ENCODE measurements at places on chromosomes 1 and 21. TPM values are rescaled to one million over a fixed set of nuclear protein-coding genes. Genes with fewer than 3 reads are reported as not detected.

DNA sequence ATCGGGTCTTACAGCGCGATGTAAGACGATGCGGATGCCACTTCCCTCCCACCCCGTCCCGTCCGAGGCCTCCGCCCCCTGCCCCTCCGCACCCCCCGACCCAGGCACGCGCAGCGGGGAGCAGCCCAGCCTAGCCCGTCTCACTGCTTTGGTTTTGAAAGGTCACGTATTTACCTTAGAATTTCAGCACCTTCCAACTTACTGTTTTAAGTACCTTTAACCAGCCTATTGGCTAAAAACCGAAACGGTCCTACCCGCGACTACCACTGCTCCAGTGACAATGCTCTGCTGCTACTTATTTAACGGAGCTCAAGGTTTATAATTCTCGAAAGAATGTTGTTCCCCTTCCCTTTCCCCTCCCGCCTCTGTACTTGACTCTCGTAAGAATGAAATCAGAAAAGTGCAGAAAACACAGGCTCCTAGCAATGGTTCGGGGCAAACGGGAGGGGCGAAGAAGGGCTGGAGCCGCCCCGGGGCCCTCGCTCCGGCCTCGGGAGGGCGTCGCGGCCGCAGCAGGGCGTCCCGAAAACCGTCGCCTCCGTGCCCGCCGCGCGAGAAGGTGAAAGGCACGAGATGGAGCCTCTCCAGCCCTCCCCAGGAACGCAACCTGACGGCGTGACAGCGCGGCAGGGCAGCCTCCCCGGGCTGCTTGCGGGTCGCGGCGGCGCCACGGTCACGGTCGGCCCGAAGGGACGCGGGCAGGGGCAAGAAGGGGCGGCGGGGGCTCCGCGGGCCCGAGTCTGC lies 667 bp downstream of the TMEM50B start:
- no peak for DNase-seq

GRCh38 chr1:94617134-94617805 lies 75.7 kb upstream of the F3 start:
- DNase-seq, result no peak

GRCh38 chr1:212607913-212608391 lies 609 bp upstream of the ATF3 start:
- DNase-seq, result no peak

GRCh38 chr1:194055536-194055935 lies 869.1 kb upstream of the B3GALT2 start:
- DNase-seq, result no peak

DNA sequence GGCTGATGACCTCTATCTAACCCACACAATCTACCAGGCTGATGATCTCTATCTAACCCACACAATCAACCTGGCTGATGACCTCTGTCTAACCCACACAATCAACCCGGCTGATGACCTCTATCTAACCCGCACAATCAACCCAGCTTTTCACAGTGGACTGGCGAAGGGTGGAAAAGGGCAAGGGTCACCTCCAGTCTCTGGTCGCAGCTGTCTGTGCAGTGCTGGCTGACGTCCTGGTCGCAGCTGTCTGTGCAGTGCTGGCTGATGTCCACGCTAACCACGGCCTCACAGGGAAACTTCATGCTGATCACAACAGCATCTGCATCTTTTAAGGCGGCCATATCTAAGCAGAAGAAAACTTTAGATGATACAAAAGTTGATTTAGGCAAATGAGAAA lies 12.2 kb upstream of the CCDC27 start:
- DNase-seq, result no peak

DNA sequence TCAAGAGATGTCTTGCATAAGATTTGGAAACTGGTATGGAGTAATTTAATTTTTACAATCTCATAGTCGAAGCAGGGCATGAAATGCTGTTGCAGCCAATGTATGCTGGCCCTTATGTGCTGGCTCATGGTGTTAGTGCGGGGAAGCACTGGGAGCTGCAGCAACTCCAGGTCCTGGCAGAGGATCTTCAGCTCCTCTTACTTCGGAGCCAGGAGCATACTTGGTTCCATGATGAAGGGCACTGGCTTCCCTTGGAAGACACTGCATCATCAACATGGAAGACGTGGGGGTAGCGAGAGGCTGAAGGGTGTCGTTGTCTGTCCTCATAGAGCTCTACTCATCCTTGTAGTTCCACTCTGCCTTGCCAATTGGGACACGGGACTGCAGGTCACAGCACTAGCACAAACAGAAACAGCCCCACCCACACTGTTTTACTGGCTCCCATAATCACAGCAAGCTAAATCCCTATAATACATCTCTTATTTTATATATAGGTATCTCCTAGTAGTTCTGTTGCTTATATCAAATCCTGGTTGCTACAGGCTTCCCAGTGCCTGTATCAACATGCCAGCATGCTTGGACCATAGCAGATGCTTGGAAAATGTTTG lies 22.4 kb downstream of the PLA2G2D start:
- no peak for DNase-seq

DNA sequence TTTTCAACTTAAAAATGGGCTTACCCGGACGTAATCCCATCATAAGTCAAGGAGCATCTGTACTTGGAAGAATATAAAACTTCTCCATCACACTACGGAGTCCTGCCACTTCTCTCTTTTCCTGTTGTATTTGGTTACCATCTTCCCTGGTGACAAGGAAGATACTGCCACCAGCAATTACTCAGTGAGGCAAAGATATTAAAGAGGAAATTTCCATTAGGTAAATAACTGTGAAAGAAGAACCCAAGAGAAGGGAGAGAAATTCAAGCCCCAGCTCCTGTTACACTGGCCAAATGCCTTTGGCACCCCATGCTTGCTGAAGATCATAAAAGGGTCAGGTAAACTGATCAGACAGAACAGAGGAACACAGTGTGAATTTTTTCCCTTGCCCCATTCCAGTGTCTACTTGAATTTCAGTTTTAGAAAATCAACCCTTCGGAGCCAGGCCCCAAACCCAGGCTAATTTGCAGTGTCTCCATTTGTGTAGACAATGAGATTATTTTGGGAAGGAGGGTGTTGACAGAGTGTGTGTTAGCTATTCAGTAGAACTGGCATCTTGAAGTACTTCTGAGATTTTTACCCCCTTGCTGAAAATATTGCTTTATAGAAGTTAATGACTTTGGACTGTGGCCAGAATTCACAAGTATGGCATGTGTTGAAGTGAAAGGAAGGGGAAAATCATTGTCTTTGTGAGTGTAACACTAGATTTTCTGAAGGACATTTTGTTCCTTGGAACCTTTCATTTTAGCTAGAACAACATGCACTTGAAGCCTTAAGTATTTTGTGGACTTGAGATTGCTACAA lies 167.1 kb downstream of the DHRS3 start:
- DNase-seq, result no peak

- no peak for DNase-seq
These were observed 34.9 kb upstream of the ARHGEF16 start for GRCh38 chr1:3419415-3420204.

DNA sequence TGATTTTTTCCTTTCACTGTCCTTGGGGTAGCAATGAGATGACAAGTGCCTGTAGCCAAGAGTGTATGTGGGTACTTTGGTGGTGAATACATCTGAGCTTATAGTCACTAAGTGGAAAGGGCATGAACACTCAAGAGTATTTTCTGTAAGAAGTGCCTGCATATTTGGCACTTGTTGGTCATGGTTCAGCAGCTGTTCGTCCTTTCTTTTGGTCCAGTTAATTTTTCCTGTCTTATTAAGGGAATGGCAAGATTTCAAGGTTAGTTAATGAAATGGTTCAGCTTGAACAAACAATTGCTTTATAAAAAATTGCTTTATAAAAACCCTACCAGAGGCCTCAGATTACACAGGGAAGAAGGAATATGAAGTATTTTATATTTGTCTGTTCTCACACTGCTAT lies 48.6 kb upstream of the GPR52 start:
- no peak for DNase-seq

DNA sequence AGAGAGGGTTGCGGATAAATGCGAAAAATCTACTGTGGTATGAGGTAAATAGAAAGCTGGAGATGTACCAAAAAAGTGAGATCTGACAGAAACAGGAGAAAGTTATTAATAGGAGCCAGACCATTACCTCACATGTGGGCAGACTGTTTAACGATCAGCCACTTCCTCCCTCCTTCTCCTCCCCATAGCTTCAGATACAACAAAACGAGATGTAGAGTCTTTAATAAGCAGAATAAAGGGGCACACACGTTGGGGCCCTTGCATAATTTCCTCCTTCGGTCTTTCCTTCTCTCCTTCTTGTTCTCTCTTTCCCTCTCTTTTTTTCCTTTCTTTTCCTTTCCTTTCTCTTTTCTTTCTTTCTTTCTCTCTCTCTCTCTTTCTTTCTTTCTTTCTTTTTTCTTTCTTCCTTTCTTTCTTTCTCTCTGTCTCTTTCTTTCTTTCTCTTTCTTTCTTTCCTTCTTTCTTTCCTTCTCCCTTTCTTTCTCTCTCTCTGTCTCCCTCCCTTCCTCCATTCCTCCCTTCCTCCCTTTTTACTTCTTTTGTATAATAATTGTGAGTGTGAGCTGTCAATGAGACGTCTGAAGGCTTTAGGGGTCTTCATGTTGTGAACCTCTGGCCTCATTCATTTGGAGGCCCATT lies 242.1 kb downstream of the GRIK1 start:
- DNase-seq, result no peak

Gene HENMT1
- polyA plus RNA-seq, result 2.2 TPM

Gene LAMB3
- polyA plus RNA-seq, result 3.3 TPM

Gene TFF3
- not detected for polyA plus RNA-seq

Gene ITPKB
- 2.8 TPM for polyA plus RNA-seq
